SJCRH30 (cell line): ENCODE measurements at places on chromosomes 4 and X. TPM values are rescaled to one million over a fixed set of nuclear protein-coding genes. Genes with fewer than 3 reads are reported as not detected.

GRCh38 chrX:68185161-68185560 lies 248.1 kb downstream of the OPHN1 start:
- H3K27me3 ChIP-seq: no peaks in the 10 kb centered on the region
- H3K4me3 ChIP-seq: no peak overlapping the region
- no peaks in the 10 kb centered on the region for H3K4me1 ChIP-seq

The GATA1 gene
- total RNA-seq: not detected in 2 replicates

The PHEX gene
- 0.73 and 1.1 TPM in 2 replicates for total RNA-seq

GRCh38 chr4:89275587-89275986 lies 32.0 kb downstream of the GPRIN3 start:
- H3K4me1 ChIP-seq: no peaks in the 10 kb centered on the region
- no peak overlapping the region for H3K4me3 ChIP-seq
- H3K27me3 ChIP-seq: peaks cover 7% of the 10 kb centered on the region; the same call in 1 of the 2 replicates

- DNase-seq: peak; percentile 79
- H3K36me3 ChIP-seq: no peaks in the 10 kb centered on the region
- no peak overlapping the region for H3K27ac ChIP-seq
- H3K4me1 ChIP-seq: no peaks in the 10 kb centered on the region
These were observed 60.7 kb upstream of the ABCG2 start for GRCh38 chr4:88219099-88219498.
